Aorta (tissue), 5 donors: ENCODE measurements at places on chromosomes 7 and 10.

- no peak for DNase-seq
These were observed 528.7 kb upstream of the DPP6 start for GRCh38 chr7:153523320-153524015.

DNA sequence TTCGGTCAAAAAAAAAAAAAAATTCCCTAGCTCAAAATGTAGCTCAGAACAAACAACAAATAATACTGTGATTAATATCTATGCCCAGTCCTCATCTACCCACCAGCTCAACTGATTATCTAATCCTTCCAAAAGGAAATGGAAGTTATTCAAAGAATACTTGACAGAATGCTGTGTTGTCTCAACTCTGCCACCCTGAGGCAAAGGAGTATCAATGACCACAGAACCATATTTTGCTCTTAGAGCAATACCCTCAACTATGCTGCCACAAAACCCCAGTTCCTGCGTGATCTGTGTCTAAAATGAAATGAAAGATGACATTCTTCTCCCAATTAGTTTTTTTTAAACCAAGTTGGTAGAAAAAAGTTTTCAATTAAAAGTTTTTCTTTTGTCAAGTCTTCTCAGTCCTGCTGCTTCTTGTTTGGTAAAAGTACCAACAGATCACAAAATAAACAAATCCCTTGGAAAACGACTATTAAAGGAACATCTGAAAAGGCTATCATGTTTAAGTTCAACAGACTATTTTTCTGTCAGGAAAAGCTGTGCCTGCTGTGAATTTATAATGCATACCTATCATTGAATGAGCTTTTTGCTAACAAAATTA, 21.6 kb downstream of the RBM28 start:
- DNase-seq: no peak

DNA sequence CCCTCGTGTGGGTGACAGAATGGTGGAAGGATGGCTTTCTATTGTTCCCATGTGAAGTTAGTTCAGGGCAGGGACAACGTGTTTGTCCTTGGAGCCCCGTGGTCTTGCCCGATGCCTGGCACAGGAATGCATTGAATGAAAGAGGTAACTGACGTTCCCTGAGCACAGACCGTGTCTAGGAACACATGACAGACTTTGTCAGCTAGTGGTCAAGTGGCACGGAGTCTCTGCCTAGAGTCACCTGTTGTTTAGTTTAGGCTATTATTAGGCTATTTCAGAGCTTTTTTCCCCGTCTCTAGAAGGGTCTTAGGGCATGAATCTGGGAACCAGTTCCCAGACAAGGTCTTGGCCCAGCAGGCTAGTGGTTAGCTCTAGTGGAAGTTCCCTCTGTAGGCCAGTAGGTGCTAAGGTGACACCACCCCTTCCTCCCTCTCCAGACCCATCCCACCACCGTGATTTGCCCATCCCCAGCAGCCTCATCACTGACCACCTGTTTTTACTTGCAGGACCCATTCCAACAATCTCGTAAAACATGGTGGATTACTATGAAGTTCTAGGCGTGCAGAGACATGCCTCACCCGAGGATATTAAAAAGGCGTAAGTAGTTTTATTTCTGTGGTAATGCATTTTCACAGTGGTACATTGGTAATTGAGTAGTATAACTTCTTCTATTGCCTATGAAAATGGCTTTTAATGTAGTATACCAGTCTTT, 21.4 kb downstream of the DNAJB6 start:
- no peak for DNase-seq

DNA sequence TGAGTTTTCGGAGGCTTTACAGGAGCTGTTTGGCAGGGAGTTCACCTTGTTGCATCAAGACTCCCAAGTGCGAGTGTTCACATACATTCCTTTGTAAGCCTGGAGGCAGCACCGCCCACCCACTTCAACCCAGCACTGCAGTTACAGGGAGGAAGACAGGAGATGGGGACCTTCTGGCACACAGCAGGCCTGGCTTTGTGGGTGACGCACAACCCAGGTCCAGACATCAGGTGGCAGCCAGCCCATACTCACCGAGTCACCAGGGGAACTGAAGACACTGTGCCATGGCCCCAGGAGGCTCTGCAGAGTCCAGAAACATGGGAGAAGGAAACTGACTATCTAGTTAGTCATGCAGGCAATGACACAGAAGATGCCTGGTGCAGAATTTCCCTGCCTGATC, 305.9 kb upstream of the RNF32 start:
- DNase-seq: no peak
